ENCODE measurements at places on chromosomes 1 and 21.
A peak's percentile ranks its signal among the peaks of the same experiment; 100 is the strongest.

DNA sequence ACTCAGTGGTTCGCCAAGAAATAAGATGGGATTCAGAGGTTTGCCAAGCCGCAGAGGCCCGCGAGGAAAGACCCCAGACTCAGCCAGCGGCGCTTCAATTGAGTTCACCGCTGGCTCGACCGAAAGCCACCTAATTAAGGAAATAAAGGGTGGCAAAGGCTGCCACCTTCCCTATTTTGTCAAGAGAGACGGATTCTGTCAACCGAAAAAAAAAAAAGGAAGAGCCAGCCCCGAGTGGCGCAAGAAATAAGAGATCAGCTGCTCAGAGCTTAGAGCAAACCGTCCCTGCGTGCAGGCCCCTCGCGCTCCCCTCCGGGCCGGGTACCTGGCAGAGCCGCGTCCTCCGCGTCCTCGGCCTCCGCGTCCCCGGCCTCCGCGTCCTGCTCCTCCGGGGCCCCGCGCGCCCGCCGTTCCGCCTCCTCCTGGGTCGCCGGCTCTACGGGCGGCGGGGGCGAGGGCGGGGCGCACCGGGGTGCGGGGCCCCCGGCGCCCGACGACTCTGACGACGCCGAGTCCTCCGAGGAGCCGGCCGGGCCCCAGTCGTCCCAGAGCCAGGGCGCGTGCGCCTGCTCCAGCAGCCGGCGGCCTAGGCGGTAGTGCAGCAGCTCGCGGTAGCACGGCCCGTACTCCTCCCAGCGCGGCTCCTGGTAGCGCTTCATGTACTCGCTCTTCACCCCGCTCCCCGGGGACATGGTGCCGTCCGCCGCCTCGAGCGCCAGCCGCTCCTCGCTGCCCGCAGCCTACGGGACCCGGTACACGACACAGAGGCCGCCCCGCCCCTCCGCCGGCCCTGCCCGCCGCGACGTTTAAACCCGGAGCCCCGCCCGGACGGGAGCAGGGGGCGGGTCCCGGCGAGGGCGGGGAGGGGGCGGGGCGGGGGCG lies 832 bp downstream of the CCSAP start:
- DNase-seq: peak; percentile 82

GRCh38 chr1:236204039-236204438 lies 61.7 kb downstream of the GPR137B start:
- no peak for DNase-seq

GRCh38 chr1:207173396-207173795 lies 69.4 kb downstream of the C4BPA start:
- no peak for DNase-seq

DNA sequence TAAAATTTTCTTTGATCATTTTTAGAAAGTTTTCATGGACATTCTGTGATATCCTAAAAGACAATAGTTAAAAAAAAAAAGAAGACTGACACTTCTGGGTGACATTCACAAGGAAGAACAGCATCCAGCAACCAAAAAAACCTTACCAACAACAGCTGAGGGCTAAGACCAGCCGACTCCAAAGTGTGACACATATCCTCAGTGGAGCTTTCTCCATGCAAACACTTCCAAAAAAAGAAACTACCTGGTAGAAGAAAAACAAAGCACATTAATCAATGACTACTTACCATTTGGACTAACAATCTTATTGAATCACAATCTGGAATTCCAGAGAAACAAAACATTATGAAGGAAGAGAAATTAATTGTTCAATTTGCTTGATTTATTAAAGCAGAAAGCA lies 88.2 kb downstream of the IARS2 start:
- no peak for DNase-seq

DNA sequence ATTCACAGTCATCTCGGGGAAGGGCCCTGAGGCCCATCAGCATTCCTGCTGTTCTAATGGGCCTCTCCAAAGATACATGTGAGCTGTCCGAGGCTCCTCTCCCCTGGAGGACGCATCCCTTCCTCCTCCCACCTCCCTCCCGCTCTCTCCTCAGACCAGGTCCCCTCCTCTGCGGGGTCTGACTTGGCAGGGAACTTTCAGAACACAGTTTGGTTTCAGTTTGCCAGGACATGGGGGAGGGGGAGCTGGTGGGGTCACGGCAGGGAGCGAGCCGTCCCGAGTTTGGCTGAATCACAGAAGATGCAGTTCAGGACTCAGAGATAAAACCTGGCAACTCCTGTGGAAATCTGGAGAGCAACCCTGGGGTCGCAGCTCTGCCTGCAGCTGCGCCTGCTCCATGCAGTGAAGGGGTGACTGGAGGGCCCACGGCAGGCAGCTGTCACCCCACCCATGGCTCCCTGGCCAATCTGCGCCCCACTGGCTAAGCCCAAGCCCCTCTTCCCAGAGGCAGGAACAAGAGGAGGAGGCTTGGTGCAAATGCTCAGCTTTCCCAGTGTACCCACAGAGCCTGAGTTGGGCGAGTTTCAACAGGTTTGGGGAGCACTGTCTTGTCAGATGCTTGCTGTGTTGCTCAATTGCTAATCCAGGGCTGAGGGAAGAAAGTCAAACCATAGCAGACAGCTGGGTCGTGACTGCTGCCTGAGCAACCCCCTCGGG lies 5.7 kb downstream of the WNT4 start:
- no peak for DNase-seq

- DNase-seq: no peak
Measured at GRCh38 chr1:39310015-39310414, 105.5 kb downstream of the MACF1 start.
